Retina (tissue), 1 donor: ENCODE measurements at places on chromosomes 13 and 19.
A peak's percentile ranks its signal among the peaks of the same experiment; 100 is the strongest.

DNA sequence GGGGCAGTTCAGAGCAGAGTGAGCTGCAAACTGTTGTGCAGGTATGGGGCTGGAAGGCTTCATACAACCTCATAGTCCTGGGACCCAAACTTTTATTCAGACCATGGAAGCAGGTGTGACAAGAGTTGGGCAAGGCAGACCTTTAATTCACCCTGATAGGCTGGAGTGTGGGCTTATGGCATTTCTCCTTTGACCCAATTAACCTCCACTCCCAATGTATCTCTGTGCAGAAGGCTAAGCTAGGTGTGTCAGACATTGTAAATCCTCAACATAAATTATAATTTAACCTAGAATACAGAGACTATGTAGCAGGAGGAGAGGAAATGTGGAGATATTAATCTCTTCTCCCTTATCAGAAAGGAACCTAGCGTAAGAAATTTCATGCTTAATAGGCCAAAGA is 12.2 kb upstream of the OR10H2 start:
- no peak for DNase-seq

DNA sequence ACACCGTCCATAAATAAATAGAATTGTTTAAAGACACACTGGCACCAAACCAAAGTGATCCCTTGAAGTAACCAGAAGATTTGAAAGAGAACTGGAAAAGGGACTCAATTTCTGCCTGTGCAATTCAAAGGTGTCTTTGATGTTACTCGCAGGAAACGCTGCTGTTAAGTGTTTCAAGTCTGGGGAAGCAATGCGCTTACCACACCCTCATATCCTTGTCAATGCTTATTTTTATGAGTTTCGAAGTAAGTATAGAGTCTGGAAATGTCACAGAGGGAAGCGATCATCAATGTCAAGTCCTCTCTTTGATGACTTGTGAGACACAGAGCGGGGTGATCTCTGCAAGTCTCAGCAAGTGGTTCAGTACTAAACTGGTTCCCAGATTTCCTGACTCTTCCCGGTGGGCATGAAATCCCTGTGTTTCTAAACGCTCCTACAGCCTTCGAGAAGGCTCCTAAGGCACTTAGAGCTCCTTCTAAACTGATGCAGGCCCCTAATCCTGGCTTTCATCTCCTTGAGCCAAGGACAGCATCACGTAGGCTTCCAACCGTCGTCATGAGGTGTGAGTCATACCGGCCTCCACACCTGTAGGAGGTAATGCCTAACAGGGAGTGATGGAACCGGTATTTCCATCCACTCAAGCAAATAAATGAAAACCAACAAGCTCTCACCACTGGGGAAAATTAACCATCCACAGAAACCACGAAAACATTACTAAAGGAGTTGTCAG is 22.8 kb downstream of the SYDE1 start:
- DNase-seq: no peak

- DNase-seq: no peak
These were observed 11.9 kb downstream of the PEAK3 start for GRCh38 chr19:2270157-2270422.

DNA sequence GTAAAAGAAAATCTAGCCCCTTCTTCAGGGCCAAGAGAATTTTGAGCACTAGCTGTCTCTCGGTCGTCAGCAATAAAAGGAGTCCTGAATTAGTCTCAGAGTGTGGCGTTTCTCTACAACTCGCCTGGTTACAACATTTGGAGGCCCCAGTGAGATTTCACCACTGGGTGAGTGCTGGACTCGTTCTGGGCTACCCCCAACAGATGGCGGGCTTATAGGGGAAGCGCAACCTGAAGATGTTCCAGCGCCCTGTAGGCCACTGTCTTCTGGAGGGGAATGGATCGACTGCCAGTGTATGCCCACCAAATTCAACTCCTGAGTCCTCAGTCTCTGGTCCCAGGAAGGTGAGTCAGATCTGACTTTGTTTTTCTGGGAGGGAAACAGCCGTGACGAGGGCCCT is 11.7 kb upstream of the ZNF181 start:
- DNase-seq: no peak

DNA sequence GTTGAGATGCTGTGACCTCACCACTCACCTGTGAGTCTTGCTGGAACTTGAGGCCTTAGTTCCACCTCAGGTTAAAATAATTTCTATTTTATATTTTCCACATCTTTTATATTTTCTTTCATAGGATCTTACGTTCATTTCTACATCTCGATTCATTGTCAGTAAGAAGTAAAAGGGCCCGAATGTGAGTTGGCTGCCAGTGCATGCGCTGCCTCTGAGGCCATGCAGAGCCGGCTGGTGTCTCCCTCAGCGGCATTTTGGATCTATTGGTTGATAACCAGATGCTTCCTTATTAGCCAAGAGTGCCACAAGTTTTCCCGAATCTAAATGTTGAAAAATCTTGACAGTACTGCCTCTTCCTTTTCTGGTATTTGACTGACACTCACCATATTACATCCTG is 347.3 kb downstream of the TEX29 start:
- no peak for DNase-seq

- no peak for DNase-seq
These were observed 24.5 kb upstream of the LPAR6 start for GRCh38 chr13:48437371-48437770.

DNA sequence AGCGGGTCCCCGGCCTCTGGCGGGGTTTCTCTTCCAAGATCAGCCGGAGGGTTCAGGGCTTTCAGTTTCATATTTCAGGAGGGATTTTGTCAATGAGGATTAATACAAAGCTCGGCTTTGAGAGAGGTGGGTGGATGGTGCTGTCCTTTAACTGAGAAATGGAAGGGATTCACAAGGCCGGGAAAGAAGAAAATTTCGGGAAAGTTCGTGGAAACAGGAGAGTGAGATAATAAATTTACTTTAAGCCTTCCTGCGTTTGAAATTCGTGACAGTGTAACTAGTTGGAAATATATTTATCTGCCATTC is 283 bp upstream of the PARP4 start:
- no peak for DNase-seq

GRCh38 chr13:71979616-71980015 is 112.6 kb upstream of the DACH1 start:
- no peak for DNase-seq

- peak; percentile 58 for DNase-seq
These were observed 8.3 kb downstream of the TRPM4 start for GRCh38 chr19:49165865-49166301.

DNA sequence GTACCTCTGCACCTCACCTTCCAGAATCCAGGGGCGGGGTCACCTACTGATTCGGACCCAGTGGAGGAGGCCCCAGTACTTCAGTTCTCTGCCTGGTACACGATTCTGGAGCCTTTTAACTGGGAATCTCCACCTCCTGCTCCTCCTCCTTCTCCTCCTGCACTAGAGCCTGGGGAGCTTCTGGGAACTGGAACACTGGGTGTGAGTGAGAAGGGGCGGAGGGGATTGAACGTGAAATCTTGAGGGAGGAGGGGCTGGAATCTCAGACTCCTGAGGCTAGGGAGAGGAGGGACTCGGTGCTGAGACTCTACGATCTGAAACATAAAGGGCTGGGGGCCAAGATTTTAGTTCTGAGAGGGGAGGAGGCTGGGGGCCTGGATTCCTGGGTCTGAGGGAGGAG is at the start of gene KLK8:
TSS of gene KLK8 (minus strand) at position 90 of the 400 bp plus-strand sequence. CDS start 437 bp downstream, outside the sequence.
- no peak for DNase-seq

DNA sequence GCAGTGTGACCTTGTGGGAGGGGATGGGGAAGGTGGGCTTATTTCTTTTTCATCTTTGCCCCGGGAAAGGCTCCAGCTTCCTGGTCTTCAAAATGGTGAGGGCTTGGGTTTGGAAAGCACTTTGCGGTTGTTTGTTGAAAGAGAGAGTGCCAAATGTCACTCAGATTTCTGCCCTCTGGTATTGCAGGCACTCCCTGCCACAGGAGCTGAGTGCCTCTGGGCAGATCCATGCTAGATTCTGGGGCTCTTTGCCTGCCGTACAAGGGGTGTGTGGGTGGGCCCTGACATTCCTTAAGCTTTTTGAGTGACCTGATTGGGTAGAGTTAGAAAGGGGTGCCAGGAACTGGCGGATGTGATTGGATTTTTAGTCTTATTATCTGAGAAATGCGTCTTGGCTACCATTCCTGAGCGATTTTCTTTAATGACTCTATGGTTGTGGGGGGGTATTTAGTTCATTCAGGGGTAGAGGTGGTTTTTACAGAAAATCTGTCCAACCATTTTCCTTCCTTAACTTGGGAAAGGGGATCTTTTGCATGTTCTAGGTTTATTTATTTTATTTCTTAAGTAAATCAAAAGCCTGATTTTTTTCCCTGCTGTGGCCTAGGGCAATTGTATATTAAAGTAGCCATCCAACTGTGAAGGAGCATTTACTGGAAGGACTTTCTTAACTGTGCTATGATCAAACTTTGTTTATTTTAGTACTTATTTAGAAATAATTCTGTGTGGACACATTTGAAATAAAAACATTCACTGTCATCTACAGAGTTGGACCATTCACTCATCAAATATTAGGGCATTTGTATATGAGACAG is 3.2 kb downstream of the ARHGAP35 start:
- DNase-seq: peak; percentile 33

- DNase-seq: no peak
These were observed 2.3 kb upstream of the HAS1 start for GRCh38 chr19:51726049-51726448.
